ENCODE measurements at places on chromosomes 7 and 10.

- no peak for DNase-seq
These were observed 357.0 kb downstream of the THSD7A start for GRCh38 chr7:11474902-11475585.

DNA sequence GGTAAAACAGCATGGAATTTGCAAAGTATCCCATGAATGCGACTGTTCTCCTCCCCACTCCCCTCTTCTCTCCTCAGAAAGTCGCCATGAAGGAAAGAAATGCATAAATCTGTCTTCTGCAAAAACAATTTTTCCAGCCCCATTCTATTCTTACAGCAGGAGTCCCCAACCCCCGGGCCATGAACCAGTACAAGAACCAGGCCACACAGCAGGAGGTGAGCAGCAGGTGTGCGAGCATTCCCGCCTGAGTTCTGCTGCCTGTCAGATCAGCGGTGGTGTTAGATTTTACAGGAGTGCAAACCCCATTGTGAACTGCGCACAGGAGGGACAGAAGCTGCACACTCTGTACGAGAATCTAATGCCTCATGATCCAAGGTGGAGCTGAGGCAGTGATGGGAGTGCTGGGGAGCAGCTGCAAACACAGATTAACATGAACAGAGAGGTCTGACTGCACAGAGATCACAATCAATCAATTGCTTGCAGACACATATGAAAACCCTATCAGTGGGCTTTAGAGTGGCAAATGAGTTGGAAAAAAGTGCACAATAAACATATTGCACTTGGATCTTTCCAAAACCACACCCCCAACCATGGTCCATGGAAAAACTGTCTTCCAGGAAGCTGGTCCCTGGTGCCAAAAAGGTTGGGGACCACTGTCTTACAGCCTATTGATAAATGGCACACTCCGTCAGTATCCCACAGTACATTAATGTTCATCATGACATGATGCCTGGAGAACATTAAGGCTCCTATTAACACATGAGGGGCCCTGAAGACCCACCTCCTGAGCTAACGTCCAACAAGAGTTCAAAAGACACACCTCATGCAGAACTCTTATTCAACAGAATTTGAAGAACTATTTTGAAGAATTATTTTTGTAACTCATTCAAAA lies 205.0 kb downstream of the PTPRN2 start:
- no peak for DNase-seq

GRCh38 chr7:100779359-100779758 lies 46.0 kb downstream of the ZAN start:
- no peak for DNase-seq

- DNase-seq, result no peak
These were observed 39.8 kb downstream of the WAPL start for GRCh38 chr10:86481761-86482160.

DNA sequence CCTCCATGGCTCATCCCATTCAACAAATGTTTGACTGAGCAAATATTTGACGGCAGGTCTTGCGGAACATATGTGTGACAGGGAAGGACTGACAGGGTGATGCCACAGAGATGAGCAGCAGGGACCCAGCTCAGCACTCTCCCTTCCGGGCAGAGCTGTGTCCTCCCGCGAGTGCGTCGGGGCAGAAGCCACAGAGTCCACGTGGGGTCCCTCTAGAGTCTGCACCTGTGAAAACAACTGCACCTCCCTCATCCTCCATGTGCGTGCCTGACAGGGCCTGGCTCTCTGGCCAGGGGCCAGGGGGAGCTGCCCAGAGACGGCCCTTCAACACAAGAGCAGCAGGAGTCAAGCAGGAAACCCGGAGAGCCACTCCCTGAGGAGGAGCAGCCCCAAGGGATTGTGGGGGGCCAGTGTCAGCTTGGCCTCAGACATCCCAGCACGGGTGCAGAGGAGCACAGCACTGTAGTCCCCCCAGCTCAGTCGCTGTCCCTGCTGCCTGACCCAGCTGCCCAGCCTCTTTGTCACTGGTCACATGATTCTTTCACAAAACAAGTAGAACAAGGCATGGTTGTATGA lies 83.6 kb upstream of the TMEM72 start:
- no peak for DNase-seq

DNA sequence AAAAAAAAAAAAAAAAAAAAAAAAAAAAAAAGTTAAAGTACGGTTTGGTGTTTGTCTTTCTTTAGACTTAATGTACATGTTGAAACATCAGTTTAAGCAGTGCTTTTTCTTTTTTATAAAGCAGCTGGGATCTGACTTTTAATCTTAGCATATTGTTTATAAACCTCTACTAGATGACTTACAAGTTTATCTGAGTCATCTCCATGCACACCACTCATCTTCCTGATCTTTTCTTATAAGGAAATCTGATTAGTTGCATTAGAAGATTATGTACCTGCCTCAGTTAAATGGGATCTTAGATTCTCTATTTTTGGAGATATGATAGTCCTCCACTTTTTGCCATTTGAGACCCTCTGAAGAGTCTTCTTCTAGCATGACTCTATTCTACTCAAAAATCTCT lies 391.9 kb upstream of the LRGUK start:
- no peak for DNase-seq

GRCh38 chr10:67923551-67923950 lies 39.1 kb downstream of the SIRT1 start:
- no peak for DNase-seq

DNA sequence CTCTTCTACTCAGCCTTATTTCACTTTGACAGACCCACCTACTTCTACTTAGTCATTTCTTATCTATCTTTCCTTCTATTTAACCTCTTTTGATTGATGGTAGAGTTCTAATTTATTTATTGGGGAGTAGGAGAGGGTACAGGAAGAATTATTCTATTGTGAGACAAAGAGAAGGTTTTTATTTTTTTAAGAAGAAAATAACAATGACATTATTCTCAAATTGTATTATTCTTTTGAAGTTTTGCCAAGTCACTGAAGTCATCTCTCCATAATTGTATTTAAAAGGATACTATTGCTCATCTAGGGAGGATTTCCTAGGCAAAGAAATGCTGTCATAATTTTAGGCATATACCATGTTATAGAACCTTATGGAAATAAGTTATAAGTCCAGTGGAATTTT lies 52.7 kb downstream of the ITGB8 start:
- no peak for DNase-seq

DNA sequence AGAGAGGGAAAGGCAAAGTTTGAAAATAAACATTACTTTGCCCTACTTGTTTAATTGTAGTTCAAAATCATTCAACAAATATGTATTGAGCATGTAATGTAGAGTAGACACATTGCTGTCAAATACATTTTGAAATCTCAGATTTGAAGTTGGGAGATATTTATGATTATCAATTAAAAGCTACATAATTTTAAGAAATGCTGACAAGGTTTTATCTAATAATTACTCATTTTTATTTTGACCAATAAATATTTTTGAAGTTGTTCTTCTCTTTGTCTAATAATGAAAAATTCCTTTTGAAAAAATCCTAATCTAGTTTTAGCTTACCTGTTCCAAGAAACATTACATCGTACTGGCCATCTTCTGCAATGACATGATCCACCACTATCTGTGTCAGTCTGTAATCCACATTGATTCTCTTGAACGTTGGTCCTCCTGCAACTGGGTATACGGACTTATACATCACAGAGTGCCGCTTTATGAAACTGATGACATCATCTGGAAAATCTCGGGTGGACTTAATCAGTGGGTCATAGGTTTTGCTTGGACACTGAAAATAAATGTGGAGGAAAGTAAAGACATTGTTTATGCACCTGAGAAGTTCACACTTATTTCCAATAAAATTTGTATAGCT lies 164.7 kb downstream of the SEMA3D start:
- no peak for DNase-seq

DNA sequence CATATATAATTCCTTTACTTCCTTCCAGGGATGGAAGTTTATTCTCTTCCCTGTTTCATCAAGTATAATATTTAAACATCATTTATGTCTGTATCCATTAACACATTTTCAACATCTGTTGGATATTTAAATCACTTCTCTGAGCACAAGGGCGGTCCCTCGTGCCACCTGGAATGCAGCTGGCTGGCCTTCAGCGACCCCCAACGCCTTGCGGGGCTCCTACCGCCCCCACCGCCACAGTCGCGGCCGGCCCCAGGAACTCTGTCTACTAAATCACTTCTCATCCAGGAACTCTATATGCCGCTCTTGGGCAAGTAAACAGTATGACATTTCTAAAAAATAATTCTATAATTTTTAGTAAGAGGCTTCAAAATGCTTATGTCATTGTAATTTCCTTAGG lies 221.1 kb upstream of the PTN start:
- DNase-seq, result no peak

DNA sequence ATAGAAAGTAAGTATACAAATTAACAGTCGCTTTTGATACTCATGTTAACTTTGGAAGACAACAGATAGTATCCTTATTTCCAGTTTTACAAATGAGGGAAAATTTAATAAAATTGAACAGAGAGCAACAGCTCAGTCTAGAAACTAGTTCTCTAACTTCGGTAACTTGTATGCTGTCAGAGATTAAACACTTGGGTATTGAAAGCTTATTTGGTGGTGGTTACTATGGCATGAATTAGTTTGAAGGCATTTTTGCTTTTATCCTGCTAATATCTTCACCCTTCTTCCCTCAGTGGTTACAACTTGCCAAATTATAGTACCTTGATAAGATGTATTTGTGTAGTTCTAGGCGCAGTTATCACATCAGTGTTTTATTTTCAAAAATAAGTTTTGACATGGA lies 7.2 kb downstream of the WAC start:
- no peak for DNase-seq

DNA sequence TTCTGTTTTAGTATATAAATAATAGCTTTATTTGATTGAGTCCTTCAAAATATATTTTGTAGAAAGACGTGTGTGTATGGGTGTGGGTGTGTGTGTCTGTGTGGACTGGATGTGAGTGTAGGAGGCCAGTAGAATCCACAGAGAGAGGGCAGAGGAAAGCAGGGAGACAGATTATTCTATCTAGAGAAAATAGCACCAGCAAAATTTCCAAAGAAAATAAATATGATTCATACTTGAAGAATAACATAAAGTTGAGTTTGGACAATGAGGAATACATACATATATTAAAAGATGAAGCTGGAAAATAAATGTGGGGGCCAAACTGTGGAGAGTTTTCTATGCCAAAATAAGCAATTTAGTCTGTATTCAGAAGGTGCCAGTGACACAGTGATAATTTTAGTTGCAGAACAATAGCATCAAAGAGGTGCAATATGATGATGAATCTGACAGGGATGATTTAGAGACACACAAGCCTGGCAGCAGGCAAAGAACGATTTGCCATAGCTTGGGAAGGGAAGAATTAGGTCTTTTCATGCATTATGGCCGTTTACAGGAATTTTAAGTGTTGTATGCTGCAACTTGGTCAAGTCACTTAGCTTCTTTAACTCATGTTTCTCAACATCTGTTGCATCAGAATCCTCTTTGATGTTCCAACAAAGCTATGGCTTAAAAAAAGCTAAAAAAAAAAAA lies 121.3 kb downstream of the SEMA3A start:
- DNase-seq, result no peak

DNA sequence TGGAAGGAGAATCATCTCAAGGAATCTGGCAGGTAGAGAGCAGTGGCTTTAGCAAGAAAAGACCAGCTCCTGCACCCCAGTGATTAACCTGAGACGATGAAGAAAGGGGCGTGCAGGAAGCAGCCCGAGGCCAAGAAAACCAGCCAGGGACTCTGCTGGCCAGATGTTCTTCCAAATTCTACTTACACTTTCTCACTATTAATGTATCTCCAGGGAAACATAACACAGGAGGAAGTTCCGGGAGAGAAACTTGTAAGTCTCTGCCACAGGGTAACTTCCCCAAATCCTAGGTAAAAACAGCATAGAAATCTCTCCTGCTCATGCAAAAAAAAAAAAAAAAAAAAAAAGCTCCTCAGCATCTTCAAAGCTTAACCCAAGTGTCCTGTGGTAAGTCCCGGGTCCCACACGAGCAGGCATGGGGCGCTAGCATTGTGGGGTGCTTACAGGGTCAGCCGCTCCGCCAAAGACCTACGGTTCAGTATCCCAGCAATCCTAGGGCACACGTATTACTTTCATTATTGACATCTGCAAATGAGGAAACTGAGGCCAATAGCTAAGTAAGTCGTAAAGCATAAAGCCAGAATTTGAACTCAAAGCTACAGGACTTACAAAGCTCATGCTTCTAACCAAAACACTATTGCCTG lies 97.2 kb upstream of the GNA12 start:
- no peak for DNase-seq

- DNase-seq, result no peak
These were observed 291.0 kb downstream of the TNS3 start for GRCh38 chr7:47290867-47291266.

Data from stimulated activated CD4-positive, alpha-beta T cell treated with anti-CD3 and anti-CD28 coated beads, Interleukin-12 subunit alpha, Interleukin-12 subunit beta, amount 100 ng/mL, for 48 hours (primary cell).